ENCODE measurements at places on chromosomes 16 and 17.

DNA sequence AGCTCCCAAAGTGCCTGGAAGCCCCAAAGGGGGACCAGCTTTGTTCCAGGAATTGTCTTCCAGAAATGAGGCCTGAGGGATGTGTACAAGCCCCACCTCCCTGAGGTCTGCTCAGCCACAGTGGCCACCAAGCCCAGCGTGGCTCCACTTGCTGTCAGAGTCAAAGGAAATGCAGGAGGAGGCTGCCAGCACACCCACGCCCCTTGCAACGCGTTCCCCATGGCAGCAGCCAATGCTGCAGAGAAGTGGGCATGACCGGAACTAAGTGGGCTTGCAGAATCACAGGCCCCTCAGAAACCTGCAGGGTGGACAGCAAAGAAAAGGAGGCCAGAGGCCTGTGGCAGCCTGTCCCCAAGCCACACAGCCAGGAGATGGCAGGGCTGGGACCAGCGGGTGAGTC lies 320.8 kb downstream of the FOXL1 start:
- DNase-seq, result no peak

- DNase-seq, result peak; percentile 80
Observed at GRCh38 chr17:71423871-71424546, 696.8 kb upstream of the SOX9 start.

GRCh38 chr17:39946551-39947330 lies 16.1 kb upstream of the GSDMA start:
- DNase-seq, result no peak

DNA sequence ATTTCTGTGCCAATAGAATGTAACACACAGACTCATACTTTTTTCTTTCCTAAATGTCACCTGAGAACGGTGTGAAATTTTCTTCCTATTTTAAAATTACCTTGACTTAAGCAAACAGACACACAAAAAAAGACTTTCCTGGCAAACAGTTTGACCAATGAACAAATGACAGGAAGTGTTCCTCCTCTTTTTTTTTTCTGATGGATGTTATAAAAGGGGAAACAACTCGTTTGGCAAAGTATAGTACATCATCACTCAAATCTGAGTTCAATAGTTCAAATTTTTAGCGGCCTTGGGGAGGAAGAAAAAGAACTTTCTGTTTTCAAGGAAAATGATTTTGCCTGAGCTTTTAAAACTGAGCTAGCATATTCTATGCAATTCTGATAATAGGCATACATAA lies 19.8 kb downstream of the HS3ST3A1 start:
- DNase-seq, result no peak

GRCh38 chr17:48293319-48294019 lies 136.5 kb downstream of the SKAP1 start:
- no peak for DNase-seq

GRCh38 chr16:82013139-82013538 lies 1.9 kb upstream of the SDR42E1 start:
- DNase-seq, result no peak

DNA sequence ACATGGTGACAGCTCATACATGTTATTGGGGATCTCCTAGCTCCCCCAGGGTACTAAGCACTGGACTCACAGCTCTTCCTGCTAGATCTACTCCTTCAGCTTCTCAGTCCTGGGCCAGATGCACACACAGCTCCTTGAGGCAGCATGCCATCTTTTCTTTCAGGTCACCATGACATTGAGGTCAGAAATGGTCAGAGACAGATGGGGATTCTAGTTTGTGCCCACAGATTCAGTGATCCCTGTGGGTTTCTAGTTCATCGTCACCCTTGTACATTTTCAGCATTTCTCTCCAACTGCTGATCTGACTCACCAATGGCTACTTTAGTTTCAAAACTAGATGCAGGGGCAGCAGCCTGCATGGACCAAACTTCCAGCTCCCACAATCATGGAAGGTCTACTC lies 560.7 kb upstream of the PSMD7 start:
- no peak for DNase-seq

GRCh38 chr17:64781810-64782555 lies 119.9 kb upstream of the SMURF2 start:
- no peak for DNase-seq

DNA sequence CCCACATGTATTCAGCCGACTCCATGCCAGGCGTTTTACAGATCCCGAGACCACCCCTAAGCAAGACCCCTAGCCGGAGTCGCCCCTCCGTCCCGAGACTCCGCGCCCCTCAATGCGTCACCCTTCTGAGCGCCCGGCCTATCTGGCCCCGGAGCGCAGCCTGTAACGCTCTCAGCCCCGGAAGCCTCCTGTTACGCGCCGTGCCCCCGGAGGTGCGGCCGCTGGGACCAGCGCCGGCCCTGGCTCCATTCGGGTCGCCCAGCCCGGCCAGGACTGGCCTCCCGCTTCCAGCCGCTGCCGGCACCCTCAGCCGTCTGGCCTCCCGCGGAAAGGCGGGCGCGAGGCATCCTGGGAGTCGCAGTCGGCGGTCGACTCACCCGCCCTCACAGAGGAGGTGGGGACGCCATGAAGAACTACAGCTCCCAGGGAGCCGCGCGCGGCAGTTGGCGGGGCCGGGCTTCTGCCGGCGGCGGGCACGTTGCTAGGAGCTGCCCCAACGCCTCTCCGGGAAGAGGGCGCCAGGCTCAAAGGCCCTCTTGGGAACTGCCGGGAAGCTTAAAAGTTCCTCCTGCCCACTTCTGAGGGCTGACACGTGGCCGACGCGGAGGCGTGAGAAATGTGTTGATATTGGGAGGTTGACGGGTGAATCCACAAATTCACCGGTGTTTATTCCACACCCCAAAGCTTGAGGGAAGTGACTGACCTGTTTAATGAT lies at the start of gene FBF1:
Gene FBF1, minus strand, starts transcription at position 316 of the 715 bp plus-strand sequence. CDS start 2,893 bp downstream, outside the sequence.
- peak; percentile 77 for DNase-seq

DNA sequence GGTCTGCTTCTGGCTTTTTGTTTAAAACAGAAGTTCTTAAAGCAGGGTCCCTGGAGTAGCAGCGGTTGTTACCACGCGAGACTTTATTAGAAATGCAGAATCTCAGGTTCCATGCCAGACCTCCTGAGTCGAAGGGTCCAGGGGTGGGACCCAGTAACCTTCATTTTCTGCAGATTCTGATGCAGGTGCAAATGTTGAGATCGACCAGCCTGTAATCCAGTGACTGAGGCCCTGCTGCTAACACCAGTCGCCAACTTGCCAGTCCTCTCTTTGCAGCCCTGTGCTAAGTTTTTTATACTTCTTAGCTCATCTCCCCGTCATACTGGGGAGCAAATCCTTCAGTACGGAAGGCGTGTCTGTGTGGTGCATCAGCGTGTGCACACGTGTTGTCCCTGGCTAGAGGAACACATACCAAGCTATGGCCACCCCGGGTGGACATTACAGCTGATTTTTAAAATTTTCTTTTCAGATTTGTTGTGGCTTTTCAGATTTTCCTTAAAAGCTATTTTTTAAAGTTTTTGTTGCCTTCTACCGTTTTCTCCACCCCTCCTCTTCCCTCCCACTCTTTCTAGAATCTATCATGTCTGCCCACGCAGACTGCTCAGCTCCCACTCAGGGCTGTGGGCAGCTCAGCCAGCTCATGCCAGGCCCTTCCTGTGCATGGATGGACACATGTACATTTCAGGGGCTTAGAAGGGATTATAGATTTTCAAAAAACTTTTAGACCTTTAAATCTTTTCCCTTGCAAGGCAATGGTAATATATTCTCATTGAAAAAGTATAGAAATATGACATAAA lies 57.7 kb downstream of the MEAK7 start:
- DNase-seq, result no peak

DNA sequence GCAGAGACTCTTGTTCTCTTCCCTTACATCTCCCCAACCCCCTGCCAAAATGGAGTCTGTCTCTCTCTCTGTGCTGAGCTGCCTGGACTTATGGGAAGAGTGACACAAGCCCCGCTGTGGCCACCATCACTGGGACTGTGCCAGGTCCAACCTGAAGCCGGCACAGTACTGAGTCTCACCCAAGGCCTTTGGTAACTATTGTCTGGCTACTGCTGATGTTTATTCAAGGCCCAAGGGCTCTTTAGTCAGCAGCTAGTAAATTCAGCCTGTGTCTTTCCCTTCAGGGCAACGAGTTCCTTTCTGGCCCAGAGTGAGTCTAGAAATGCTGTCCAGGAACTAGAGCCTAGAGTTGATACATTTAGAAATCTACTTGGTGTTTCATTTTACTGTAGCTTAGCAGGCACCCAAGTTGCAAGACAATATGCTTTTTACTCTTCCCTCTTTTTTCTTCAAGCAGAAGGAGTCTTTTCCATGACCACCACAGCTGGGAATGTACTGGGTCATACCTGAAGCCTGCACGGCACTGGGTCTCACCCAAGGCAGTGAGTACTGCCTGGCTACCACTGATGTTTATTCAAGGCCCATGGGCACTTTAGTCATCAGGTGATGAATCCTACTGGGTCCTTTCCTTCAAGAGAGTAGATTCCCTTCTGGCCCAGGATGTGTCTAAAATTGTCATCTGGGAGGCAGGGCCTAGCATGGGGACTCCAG lies 17.7 kb downstream of the EFCAB5 start:
- DNase-seq, result no peak

GRCh38 chr16:13772782-13773181 lies 147.2 kb upstream of the ERCC4 start:
- no peak for DNase-seq

DNA sequence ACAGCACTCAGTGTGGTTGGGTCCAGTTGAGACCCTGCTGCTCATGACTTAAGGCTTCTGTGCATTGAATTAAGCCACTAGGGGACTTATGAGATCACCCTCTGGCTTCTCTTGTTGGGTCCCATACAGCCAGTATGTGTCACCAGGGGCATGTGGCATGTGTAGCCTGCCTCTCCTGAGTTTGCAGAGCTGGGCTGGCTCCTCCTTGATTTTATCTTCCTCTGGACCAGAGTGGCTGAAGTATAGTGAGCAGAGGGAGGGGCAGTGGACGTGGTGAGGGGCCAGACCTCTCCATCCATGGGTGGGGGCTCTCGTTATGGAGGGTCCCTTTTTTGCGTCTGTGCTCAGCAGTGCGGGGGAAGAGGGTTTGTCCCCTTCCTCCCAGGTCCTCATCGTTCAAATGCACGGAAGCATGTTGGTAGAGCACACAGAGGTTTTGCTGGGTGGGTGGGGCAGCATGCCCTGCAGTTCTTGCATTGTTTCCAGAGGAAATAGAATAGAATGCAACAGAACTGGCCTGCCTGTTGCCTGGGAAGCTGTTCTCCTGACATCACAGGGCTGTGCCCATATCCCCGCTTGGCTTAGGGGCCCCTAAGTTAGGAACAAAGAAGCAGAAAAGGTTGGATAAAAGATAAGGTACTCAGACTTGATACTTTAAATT lies 77.4 kb downstream of the SPECC1 start:
- no peak for DNase-seq

DNA sequence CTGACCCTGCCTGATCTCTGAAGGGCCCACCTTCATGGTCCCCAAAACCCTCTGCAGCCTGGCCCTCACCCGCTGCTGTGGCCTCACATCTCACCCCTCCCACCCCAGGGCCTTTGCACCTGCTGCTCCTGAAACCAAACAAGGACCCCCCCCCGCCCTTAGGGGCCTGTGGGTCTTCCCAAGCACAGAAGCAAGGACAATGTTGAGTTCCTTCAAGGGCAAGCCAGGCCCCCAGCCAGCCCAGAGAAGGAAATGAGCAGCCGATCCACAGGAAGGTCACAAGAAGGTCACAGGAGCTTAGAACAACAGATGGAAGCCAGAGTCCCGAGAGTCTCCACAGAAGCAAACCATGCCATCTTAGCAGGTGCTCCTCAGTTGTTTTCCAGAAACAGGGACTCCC lies 493 bp upstream of the PDE6G start:
- DNase-seq, result no peak

- DNase-seq, result no peak
Observed at GRCh38 chr16:65274566-65274965, 152.7 kb upstream of the CDH11 start.

Measured in Jurkat, Clone E6-1 (cell line).